ENCODE measurements at places on chromosomes 6 and 20.

DNA sequence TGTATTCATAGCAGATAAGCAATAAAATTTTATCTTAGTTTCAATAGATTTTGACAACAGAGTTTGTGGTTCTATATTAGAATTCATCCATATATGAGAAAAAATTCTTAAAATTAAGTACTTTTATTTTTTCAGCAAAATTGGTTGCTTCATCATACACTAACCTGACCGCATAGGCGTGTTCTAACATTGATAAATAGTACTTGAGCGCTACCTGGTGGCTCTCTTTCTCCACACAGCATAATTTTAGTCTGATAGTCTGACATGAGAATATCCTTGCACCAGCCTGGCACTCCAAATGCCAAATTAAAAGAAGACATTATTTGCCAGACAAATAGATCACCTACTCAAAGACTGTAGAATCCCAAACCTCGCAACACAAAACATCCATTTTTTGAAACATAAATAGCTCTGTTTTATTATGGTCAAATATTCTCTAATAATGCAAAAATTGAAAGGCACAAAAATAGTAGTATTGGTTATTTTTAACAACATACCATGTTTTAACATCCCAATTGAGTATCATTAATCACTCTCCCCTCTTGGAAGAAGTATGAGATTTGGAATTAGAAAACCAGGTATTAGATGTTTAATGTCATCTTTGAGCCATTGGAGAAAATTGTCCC is 33.0 kb upstream of the FILIP1 start:
- peak; percentile 43 for DNase-seq

DNA sequence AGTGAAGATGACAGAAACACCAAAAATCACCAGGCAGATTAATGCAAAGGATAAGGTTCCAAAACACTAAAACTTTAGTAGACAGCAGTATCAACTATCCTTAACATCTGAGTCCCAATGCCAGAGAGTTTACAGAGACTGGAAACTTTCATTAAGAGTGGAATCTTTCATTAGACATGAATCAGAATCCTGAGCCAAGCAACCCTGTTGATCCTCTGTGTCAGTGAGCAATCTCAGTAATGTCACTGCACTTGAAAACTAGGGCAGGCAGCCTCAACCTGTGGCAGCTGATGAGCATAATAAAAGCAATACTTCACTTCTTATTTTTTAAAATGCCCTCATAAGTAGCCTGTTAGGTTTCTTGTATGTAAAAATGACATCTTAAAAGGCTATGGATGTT is 252.8 kb upstream of the PLN start:
- DNase-seq: no peak

- DNase-seq: no peak
Measured at GRCh38 chr6:19024737-19025136, 637.6 kb downstream of the RNF144B start.

GRCh38 chr20:42763015-42763414 is 426.7 kb downstream of the PTPRT start:
- no peak for DNase-seq

DNA sequence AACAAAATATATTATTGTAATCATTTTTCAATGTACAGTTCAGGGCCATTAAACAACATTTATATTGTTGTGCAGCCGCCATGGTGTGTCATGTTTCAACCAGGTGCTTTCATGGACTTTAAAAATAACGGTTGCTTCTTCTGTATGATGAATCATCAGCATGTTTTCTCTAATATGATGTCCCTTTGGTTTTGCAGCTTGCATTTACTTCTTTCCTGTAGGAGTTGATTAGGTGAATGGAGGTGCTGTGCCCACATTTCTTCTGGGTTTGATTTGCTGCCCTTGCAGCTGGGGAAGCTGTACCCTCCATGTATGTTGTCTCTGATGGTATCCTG is 54.9 kb upstream of the TULP4 start:
- DNase-seq: no peak

DNA sequence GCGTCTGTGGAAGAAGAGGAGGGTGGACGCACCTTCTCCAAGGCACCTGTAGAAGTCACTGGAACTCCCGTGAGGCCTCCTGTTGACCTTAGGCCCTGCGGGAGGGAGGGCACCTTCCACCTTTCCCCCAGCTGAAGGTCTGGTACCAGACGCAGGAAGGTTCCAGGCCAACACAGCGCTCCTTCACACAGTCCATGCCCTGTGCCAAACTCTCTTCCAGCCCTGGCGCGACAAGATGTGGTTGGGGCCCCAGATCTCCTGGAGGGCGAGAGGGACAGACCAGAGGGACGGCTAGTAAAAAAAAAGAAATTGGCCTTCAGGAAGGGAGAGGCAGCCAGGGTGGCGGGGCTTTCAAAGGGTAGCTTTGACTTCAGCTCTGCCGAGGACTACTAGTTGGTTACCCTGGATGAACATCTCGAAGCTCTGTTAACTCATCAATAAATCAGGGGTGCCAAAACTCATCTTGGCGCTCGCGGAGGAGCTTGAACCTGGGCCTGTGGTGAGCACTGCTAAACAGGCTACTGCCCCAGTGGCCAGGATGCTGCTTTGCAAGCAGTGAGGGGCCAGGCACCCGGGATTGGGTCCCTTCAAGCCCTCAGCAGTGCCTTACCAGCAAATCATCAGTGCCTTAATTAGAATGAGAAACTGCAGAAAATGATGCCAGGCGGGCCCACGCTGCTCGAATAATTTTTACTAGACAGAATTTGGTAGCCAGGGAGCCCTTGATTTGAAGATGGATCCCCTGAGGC is 14.9 kb downstream of the AARS2 start:
- no peak for DNase-seq

DNA sequence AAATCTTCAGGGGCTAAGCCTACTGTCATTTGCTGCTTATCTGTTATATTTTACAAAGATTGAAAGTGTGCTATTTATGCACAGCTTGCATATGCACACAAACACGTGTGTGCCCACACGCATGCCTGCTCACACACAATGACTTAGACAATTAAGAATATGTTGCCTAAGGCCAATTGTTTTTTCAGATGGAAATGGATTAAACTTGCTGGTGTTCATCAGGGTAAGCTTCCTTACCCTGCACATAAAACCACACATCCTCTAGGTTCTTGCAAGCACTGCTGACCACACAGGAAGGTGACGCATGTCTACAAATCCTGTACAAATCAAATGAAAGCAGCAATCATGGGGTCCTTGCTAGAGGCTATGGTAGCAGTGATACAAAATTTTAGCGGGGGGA is 58.4 kb downstream of the GJA10 start:
- peak; percentile 80 for DNase-seq

DNA sequence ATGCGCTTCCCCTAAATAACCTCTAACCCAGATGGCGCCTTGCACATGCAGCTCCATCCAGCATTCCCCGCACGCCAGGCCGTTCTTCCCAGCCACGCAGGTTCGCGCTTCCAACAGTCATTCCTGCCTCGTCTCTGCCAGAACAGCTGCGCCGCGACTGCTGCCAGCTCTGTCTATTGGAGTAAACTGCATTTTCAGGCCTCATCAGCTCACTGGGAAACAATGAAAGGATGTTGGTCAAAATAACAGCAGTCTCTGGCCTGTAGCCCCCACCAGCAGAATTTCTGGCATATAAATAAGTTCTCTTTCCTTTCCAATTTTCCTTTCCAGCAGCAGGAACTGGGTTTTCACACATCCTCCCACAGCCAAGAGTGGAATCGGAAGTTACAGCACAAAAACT is 14.6 kb downstream of the NRSN1 start:
- no peak for DNase-seq

DNA sequence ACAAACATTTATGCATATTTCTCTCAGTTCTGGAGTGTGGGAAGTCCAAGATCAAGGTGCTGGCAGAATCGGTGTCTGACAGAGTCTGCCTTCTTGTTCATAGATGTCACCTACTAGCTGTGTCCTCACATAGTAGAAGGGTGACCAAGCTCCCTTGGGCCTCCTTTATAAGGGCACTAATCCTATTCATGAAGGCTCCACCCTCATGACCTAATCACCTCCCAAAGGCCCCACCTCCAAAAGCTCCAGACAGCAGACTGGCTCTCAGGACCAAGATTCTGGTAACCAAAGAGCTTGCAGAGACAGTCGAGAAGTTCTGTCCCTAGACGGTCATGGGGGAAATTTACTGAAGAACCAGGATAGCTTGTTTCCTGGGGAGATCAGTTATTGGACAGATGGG is 139.1 kb downstream of the COL9A1 start:
- no peak for DNase-seq

DNA sequence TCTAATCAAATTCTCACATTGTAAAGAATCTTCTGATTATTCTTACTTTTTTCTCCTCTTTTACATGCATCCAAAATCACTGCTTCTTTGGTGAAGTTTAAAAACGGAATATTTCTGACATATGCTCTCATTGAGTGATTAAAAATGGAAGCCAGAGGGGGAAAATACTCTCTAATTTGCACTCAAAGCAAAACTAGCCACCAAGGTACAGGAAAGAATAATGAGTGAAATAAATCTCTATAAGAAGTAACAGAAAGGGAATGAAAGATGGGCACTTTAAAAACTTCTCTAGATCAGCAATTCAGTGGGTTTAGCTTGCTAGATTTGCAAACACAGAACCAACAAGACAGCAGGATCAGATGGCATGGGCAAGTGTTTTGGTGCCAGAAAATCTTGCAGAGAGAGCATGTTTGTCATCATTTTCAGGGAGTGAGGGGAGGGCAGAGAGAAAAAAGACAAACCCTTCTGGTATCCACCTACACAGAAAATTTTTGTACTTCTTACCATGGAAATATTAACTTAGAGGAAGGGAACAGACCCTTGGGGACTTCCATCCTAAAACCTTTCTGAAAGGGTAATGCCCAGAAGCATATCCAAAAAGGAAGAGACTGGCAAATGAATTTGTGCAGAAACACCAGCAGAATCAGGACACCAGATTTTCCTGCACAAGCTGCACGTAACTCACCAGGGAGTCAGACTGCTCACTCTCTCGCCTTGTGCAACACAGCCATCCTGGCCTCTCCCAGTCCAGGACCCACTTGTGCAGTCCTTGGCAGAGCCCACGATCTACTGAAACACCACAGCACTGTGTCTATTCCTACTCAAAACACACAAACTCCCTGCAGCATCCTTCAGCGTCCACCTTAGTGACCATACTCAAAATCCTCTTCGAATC is 270.2 kb upstream of the PRDM1 start:
- DNase-seq: no peak

GRCh38 chr20:38108438-38108985 is 56.6 kb downstream of the TGM2 start:
- no peak for DNase-seq

DNA sequence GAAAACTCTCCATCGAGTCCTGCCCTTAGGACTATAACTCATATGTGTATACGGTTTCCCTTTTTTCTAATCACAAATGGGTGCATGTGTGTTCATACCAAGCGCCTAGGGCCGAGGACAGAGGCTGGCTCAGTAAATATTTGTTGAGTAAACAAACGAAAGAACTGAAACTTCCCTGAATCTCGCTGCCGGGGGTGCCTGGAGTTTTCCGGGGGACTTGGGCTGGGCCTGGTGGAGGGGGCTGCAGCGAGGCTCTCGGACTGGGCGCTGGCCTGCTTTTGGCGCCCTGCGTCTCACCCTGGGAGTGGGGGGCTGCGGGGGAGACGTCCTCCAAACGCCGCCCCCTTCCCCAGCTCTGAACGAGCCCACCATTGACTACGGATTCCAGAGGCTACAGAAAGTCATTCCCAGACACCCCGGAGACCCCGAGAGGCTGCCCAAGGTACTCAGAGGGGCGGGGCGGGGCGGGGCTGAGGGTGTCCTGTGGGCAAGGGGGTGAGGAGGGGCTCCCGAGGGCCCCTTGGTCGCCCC is 49.0 kb downstream of the CPXM1 start:
- no peak for DNase-seq

DNA sequence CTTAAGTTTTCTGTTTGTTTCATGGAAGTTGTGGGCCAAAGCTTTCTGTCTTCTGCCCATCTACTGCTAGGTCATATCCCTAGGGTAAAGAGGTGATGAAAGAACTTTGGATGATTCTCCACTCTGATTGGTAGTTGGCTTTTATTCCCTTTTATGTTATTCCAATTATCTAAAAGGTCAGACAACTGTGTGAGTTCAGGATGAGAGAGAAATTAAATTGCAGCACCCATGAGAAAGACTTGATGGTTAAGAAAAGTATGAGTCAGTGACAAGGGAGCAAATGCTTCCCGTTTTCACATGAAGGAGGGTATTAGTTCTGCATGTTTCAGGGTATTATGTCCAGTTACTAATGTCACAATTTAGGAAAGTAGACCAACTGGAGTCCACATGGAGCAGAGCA is 136.3 kb downstream of the CD109 start:
- DNase-seq: no peak

DNA sequence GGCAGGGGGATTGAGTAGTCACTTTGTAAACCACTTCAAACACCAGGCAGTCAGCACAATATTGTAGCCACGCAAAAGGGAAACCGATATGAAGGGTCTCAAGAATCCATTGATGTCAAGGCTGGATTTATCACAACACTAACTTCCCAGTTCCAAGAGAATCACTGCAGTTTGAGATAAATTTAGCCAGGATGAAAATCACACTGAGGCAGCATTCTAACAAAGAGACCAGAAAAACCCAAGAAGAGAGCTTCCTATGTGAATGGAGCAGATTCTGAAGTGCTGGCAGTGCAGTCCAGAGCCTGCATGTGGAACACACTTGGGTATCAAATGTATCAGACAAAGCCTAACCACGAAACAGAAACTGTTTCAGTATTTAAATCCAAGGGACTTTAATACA is 84.6 kb downstream of the KIF16B start:
- no peak for DNase-seq

- no peak for DNase-seq
Measured at GRCh38 chr6:50742161-50742560, 28.8 kb downstream of the TFAP2D start.

DNA sequence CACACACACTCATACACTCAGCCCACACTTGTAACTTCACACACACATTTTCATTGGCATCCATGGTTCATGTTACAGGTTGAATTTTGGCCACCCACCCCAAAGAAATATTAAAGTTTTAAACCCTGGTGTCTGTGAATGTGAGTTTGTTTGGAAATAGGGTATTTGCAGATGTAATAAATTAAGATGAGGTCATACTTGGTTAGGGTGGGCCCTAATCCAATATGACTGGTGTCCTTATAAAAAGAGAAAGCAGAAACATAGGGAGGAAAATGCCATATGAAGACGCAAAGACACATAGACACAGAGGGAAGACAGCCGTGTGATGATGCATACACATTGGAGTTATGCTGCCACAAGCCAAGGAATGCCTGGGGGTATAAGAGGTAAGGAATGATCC is 39.7 kb upstream of the HDDC2 start:
- DNase-seq: no peak

- no peak for DNase-seq
Measured at GRCh38 chr20:37556538-37556937, 28.9 kb upstream of the BLCAP start.

DNA sequence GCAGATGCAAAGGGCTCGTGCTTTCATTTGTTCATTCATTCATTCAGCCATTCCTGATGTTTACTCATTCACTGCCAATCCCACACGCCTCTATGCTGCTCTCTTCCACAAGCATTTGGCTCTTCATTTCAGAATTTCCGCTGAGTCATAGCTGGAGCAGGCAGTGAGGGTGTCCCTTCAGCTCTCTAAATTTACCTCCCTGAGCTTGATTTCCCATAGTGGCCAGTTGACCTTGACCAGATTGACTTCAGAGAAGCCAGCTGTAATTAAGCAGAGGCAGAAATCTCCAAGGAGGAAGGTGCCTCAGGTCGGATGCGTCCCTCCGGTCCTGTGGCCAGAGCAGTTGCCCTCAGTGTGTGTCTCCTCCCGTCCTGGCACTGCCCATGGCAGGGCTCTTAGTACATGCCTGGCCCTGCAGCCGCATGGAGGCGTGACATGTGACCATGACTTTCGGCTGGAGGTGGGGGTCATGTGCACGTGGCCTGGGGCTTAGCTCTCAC is 267.2 kb upstream of the ECI2 start:
- no peak for DNase-seq
